ENCODE measurements at places on chromosomes 7 and 10.

- DNase-seq: no peak
Observed at GRCh38 chr10:124909563-124909962, 32.4 kb upstream of the ZRANB1 start.

GRCh38 chr7:7808156-7808555 is 89.7 kb upstream of the RPA3 start:
- DNase-seq: no peak

DNA sequence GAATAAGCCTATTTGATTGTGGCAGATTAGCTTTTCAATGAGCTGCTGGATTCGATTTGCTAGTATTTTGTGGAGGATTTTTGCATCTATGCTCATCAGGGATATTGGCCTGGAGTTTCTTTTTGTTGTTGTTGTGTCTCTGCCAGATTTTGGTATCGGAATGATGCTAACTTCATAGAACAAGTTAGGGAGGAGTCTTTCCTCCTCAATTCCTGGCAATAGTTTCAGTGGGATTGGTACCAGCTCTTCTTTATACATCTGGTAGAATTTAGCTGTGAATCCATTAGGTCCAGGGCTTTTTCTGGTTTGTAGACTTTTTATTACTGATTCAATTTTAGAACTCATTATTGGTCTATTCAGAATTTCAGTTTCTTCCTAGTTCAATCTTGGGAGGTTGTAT is 43.4 kb upstream of the KLF14 start:
- no peak for DNase-seq

DNA sequence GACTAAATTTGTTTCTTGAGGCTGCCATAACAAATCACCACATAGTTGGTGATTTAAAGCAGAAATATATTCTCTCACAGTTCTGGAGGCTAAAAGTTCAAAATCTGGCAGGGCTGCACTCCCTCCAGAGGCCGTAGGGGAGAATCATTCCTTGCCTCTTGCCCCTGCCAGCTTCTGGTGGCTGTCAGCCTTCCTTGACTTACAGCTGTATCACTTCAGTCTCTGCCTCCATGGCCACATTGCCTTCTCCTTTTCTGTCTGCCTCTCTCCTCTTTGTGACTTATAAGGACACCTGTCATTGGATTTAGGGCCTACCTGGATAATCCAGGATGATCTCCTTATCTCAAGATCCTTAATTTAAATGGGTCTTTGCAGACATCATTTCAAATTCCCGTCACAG is 5.8 kb upstream of the LRRC4 start:
- DNase-seq: no peak

- DNase-seq: no peak
Observed at GRCh38 chr7:96657347-96658021, 52.2 kb downstream of the SEM1 start.

Measured in stimulated activated naive CD4-positive, alpha-beta T cell (primary cell).